ENCODE measurements at places on chromosomes 11 and 22.

DNA sequence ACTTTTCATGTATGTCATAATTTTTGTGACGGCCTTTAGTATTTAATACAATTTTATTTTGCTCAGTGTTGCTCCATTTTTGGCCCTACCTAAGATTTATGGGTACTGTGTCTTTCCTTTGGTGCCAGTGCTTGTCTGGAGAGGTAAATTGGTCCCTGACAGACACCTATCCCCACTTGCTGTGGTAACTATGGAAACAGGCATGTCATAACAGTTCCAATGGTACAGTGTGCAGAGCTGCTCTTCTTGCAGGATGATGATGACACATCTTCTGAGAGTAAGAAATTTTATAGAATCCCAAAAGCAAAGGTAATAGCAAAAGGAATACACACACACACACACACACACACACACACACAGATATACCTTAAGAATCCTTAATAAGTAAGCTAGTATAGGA lies 118.5 kb downstream of the ELP4 start:
- peak; percentile 46 for DNase-seq

DNA sequence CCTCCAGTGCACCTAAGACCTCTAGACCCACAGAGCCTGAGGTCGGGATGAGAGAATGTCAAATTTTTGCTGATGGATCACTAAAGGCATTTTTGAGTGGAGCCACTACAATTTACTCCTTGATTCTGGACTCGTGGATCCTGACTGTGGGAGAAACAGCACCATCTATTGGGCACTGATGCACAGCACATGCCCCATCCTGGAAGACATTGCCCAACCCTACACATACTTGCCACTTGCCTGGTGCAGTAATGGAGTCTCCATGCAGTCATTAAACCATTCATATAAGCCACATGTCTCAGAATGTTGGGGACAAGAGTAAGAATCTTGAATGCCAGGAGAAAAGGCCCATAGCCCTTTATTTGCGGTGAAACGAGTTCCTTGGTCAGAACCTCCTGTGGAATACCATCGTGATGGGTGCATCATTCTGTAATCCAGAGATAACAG lies 103.9 kb downstream of the GGTLC2 start:
- peak; percentile 18 for DNase-seq

GRCh38 chr11:73453562-73453961 lies 77.4 kb downstream of the RELT start:
- DNase-seq: no peak

GRCh38 chr11:99020352-99021225 lies at the start of gene CNTN5:
CNTN5 (plus strand) TSS chr11:99020949.
- DNase-seq: peak; percentile 90

- no peak for DNase-seq
Observed at GRCh38 chr22:43754176-43754575, 57.9 kb downstream of the EFCAB6 start.

- no peak for DNase-seq
Observed at GRCh38 chr11:33722590-33723234, 13.5 kb downstream of the CD59 start.

DNA sequence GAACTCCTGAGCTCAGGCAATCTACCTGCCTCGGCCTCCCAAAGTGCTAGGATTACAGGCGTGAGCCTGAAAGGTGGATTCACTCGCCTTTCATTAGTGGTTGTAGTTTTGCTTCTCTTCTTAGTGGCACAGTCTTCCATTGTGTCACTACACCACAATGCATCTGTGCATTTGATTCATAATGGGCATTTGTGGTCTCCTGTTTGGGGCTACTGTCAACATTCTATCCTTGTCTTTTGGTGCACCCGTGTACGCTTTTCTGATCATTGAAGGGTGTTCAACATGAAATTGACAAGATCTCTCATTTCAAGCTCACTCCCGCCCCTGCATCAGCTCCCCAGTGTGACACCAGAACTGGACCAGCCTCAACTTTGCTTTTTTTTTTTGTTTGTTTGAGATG lies 2.0 kb upstream of the SYT12 start:
- no peak for DNase-seq

DNA sequence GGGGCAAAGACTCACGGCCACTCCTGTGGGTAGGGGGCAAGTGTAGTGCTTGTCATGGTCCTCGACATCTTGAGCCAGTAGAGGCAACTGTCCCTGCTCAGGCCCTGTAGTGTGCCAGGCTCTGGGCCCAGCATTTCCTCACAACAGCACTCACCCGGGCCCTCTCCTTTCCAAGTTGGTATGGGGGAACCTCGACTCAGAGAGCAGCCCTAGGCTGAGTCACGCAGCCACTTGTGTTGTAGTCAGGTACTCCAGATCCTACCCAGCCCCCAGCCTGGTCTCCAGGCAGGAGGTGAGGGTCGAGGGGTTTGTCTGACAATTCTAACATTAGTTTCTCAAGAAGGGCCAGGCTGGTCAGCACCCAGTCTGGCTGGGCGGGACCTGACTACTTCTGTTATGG lies 4.1 kb downstream of the RELT start:
- no peak for DNase-seq

DNA sequence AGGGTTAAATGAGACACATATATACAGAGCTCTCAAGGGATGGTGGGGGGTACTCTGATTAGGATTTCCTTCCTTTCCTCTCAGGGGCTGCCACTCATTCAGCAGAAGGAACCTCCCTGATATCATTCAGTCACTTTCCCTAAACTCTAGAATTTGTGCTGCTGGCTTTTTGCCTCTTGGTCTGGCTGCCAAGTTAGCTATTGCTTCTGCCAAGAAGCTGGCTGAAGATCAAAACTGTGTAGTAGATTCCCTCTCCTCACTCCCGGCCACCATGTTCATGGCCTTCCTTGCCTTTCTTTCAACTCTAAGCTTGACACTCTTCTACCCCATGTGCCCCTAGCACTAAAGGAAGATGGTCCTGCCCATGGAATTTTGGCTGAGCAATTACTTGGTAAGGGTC lies 18.7 kb downstream of the SLC6A5 start:
- DNase-seq: no peak

GRCh38 chr22:49360746-49361145 lies 466.9 kb downstream of the BRD1 start:
- no peak for DNase-seq

DNA sequence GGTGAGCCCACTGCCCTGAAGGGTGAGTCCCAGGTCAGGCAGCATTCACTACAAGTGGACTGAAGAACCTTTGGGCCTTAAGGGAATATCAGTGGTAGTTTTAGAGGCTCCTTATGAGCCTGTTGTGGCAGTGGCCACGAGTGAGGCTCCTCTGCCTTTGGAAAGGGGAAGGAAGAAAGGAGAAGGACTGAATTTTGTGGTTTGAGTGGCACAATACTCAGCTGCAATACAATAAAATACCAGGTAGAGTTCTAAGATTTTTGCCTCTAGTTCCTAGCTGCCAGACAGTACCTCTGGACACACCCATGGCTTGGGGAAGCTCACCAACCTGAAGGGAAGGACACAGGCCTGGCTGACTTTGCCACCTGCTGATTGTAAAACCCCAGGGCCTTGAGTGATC lies 260.9 kb downstream of the DYNC2H1 start:
- DNase-seq: no peak

DNA sequence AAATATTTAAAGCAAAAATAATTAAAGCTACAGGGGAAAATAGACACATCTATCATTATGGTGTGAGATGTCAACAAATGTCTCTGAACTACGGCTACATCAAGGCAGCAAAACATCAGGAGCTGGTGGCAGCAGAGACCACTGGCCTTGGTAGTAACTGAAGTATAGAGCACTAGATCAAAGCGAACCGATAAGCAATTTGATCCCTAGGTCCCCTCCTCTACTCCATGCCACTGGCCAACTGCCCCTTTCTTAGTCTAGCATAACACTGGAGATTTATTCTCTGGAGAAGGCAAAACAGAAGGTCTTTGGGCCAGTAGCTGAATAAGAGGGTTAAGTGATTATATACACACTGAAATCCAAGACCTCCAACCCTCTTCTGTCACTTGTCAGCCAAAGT lies 13.6 kb upstream of the RAB3IL1 start:
- no peak for DNase-seq

DNA sequence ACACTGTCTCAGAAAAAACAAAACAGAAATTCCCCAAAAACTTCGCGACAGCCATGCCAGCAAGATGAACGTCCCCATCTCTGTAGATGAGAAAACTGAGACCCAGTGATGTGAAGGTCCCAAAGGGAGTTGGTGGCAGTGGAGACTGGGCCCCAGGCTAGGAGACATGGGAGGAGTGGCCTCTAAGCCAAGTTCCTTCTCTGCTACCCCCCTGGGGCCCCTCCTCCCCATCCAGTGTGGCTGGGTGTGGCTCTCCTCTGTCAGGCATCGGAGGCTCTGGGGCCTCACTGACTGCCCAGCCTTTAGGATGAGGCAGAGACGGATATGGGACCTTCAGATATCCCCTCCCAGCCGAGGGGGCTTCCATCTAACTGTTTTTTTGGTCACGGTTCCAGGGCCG lies 9.8 kb downstream of the RELT start:
- DNase-seq: no peak

- DNase-seq: no peak
Observed at GRCh38 chr11:68677432-68677831, 6.9 kb upstream of the GAL start.

DNA sequence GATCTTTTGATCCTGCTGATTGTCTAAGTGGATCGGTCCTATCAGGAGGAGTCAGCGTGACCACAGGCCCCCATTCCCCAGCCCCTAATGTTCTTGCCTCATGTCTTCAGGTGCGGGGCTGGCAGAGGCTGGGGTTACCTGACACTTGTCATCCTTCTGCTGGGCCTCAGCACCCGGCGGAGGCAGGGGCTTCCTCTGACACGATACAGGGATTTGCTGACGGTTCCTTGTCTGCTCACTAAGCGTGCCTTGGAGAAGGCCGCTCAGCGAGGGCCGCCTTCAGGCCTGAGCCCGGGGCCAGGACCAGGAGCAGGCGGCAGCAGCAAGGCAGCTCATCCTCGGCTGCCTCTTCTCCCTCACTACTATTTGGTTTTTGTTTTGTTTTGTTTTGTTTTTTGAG lies 45.7 kb upstream of the KCNQ1OT1 start:
- DNase-seq: no peak

GRCh38 chr11:67347964-67348749 lies 5.2 kb downstream of the POLD4 start:
- no peak for DNase-seq

DNA sequence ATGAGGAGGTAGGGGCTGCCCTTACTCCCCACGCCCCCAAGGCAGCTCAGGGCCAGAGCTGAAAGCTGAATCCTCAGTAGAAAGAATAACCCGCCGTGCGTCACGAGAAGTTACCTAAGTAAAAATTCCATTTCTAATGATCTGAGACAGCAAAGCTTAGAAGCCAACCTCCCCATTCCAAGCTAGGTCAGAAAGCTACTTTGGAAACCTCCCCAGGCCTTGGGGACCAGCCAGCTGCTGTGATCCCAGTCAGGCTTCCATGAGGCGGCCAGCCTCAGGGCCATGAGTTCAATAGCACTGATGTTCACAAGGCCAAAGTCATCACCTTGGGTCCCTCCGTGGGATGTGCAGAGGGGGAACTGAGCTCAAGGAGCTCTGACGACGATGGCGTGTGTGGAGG lies 6.9 kb downstream of the SHISAL1 start:
- DNase-seq: no peak

- DNase-seq: no peak
Observed at GRCh38 chr11:64347193-64347867, 7.3 kb downstream of the CCDC88B start.

GRCh38 chr22:50487290-50488005 lies 789 bp downstream of the MIOX start:
- DNase-seq: no peak

DNA sequence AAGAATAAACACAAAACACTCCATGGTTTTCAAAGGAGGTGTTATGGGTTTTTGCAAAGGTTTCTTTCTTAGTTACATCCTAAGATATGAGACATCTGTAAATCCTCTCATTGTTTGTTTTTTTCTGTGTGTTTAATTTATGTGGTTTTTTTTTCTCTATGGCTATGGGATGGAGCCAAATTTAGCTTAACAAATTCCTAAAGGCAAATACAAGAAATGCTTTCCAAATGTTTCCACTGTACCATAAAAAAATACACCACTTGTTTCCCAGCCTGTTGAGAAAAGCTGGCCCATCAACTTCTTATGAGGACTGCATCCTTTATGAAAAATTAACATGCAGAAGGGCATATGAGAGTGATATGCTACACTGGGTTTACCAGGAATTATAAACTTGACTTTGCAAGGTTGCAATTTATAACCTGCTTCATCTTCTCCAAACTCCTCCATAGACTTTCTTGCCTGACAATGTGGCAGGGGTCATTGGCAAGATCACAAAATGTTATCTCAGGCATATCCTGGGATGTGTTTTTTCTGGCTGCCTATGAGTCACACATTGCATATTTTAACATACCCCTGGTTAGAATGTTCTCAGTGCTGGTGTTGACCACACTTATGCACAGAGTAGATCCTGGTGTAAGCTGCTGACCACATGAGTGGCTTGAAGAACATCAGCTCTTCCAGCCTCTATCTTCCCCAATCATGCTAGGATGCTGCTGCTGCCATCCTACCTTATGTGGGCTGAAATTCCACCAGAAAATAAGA lies 137.6 kb upstream of the TTC12 start:
- no peak for DNase-seq

DNA sequence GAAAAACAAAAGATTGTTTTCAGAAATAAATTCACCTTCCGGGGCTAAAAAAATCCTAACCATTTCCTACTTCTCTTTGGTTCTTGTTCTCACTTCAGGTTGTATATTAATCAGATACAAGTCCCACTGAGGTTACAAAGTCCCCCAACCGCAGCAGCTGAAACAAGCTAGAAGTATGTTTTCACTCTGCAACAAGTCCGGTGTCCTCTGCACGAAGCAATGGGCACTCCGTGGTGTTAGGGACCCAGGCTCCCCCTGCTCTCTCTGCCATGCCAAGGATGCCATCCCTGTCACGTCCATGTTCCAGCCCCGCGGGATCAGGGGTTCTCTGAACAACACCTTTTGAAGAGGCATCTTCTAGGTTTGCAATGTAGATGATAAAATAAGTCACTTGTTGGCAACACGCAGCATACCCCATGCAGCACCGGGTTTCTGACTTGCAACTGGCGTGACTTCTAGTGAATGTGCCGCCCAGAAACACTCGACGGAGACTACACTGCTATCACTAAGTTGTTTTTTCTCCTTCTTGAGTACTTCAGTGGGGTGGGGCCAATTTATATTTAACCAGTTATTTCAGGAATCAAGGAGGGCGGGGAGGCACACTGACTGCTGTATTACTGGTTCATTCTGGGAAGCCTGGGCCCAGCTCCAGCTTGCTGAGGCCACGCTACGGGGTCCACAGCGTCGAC lies 25.4 kb upstream of the GSTP1 start:
- DNase-seq: no peak

Data from NCI-H1417 (cell line).